ENCODE measurements at places on chromosomes 3 and 15. TPM values are rescaled to one million over a fixed set of nuclear protein-coding genes. Genes with fewer than 3 reads are reported as not detected.

DNA sequence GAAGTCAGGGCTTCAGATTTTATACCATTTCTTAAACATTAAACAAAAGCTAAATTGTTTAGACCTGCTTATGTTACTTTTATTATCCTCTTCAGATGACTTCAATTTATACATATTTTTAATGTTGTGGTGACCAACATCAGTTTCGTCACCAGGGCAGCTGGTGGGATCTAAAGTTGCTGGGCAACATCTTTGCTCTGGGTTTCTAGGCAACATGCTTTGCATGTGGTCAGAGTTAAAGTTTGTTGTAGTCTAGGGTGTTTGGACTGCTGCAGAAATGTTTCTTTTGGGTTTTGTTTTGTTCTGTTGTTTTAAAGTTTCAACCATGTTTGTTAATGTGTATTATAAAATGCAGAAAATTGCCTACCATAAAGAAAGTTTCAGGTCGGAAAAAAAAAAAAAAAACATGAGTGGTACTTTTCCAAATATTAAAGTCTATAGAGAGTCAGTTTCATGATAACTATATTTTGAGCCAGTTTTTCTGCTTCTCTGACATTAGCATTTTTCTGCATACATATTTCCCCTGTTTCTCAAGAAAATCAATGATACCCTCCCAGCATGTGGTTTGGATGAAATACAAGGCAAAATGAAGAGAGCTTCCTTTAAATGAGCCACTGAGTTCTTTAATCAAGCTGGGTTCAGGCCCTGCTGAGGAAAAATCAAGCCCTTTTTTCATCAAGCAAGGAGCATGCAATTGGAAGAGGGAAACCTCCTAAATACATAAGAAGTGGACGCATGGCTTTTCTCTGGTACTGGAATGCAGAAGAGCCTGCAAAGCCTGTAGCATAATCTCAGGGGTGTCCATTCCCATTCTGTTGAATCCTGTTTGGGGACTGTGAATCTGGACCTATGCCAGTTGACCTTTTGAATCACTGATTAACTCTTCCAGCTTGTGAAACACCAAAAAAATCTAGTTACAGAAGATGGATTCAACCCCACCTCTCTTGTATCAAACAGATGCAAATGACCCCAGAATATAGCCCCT lies 35.0 kb upstream of the VGLL3 start:
- DNase-seq: no peak

- DNase-seq: peak; percentile 45
Observed at GRCh38 chr3:71584394-71585011, 975 bp upstream of the FOXP1 start.

- no peak for DNase-seq
Observed at GRCh38 chr15:50110285-50110684, 8.7 kb downstream of the ATP8B4 start.

DNA sequence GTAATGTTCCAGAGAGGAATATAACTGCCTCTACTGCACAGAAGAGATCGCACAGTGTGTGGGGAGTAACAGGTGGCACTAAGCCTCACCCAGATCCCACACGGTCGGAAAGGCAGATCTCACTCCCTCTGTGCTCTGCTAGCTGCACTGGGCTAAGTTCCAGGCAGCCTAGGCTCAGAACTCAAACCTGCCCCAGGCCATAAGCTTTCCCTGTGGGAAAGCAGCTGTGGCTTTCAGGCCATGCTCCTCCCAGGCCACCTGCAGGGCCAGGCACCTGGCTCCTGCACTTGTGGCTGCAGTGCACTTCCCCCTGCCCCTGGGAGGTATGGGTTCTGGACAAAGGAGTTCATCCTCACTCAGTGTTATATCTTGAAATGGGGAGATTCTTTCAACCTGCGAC lies 27.5 kb downstream of the PCCB start:
- DNase-seq: peak; percentile 28

- DNase-seq: no peak
Observed at GRCh38 chr15:76140074-76140464, 80.3 kb downstream of the TMEM266 start.

- DNase-seq: no peak
Observed at GRCh38 chr3:187969581-187969950, 184.4 kb upstream of the LPP start.

DNA sequence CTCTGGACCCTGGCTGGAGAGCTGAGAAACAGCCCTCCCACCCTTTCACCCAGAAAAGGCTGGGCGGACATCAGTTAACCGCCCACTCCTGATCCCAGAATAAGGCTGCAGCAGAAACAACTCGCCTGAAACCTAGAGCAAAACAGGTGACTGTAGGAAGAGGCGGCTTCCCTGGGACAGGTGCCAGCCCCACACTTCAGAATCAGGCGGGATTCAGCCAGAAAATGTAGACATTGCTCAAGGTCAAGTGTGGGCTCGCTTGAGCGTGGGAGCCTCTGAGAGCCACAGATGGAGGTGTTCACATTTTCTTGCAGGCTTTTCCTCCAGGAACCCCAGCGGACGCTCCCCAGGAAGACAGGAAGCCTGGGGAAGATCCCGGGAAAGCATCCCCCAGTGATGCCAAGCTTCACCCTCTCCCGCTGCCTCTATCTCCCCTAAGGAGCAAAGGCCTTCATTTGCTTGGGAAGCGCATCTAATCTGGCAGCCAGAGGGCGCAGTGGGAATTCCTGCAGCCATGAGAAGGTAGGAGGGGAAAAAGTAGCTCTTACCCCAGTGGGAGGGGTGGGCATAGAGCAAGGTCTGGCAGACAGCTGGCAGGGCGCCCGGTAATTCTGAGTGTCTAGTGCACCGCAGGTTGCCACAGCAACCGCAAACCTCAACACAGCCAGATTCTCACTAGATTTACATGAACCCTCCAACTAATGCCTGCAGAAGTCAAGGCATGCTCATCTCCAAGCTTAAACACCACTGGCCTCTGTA lies 77.7 kb downstream of the OCA2 start:
- DNase-seq: peak; percentile 14

DNA sequence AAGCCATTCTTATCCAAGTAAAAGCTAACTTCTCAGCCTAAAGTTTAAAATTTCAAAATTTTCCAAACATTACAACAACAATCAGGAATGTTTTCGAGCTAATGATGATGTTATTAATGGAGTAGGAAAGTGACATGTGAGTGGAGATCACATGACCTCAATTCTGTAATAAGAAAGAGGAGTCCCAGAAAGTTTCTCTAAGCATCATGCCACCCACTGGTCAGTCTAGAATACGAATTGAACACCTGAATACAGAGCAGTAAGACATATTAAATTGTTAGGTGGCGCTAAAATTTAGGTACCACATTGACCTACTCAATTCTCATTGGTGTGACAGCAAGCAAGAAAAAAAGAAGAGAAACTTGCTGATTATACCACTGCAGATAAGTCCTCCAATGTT lies 163.9 kb downstream of the DCLK3 start:
- DNase-seq: no peak

GRCh38 chr15:98900356-98900755 lies 107.2 kb downstream of the PGPEP1L start:
- DNase-seq: no peak

DNA sequence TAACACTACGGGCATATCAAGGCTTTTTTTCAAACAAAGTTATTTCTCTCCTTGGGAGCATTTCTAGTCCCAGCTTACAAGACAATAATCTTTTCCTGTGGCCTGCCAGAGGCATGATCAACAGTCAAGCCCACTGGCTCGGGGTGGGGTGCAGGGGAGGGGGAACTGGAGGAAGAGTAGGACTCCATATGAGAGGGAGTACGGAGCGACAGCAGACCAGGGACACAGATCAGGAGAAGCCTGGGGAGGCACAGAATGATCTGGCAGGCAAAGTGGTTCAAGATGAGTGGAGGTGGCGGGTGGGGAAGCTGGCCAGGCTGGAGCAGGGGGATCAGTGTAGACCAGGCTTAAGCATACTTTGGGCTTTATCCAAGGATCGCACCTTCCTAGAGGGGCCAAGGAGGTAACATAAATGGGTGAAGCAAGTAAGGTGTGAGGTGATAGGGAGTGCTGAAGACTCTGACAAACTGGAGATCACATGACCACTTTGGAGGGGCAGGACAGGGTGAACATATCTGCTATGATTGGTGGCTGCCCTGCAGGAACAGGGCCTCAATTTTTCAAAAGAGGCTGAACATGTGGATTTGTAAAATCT lies 37.4 kb downstream of the KLF15 start:
- DNase-seq: no peak

GRCh38 chr3:53416530-53416929 lies 69.2 kb upstream of the DCP1A start:
- DNase-seq: no peak

GRCh38 chr15:80819001-80819400 lies 39.8 kb downstream of the CEMIP start:
- DNase-seq: no peak

- no peak for DNase-seq
Observed at GRCh38 chr15:25741256-25741580, 121.9 kb downstream of the ATP10A start.

GRCh38 chr3:185402561-185402960 lies 39.6 kb downstream of the MAP3K13 start:
- DNase-seq: peak; percentile 45

DNA sequence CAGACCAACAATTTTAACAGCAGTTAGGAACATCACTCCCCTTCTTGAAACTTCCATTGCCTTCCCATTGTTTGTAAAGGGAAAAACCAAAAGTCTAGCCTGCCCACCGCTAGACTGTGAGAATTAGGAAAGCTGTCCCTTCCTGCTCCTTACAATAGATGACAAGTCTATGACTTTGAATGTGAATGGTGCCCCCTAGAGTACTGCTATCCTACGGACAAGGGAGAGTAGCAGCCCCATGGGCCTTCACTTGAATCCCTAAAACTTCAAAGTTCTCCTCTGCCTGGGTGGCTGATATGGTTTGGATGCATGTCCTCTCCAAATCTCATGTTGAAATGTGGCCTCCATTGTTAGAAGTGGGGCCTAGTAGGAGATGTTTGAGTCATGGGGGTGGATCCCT lies 41.0 kb upstream of the FSIP1 start:
- no peak for DNase-seq

GRCh38 chr3:10950476-10951294 lies 41.9 kb upstream of the SLC6A1 start:
- peak; percentile 29 for DNase-seq

GRCh38 chr3:65305836-65306235 lies 618.0 kb upstream of the ADAMTS9 start:
- DNase-seq: no peak

DNA sequence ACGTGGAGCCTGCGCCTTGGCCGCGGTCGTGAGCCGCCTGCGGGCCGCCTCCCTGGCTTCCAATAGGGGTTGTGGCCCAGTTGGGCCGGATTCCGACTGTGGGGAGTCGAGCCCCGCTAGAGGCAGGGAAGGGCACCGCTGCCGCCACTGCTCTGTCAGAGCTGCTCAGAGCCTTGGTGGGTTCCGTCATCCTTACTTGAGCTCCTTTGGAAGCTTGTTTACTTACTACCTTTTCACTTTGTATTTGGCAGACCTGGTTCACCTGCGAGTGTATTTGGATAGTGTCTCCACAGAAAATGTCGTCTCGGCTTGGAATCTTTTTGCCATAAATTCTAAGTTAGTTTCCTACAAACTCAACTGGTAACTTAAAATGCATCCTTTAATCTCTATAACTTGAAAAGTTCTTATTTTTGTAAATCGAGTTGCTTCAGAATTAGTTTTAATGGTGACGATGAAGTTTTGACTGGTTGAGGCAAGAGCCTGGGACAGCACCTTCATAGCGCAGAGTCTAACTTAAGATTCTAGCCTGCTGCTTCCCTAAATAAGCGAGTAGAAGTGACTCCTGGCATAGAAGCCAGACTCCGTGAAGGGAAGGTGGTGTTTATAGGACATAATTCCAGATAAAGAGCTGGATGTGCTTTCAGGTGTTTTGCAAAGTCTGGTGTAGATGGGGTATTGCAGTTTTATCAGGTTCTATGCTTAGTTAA lies 800 bp downstream of the DAG1 start:
- DNase-seq: peak; percentile 23

GRCh38 chr15:45231864-45232562 lies 20.0 kb upstream of the SLC28A2 start:
- no peak for DNase-seq

DNA sequence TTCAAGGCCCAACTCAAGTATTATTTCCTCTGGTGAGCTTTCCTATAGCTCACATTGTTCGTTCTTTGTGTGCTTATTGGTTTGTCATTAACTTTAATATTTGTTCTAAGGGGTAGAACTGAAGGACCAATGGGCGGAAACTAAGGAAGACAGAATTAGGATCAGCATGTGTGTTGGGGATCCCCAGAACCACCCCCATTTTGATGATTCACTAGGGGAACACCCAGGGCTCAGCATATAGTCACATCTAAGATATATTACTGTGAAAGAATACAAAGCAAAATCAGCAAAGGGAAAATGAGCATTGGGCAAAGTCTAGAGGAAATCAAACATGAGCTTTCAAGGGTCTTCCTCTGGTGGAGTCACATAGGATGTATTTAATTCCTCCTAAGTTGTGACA lies 76.9 kb downstream of the TIMP4 start:
- no peak for DNase-seq

- no peak for DNase-seq
Observed at GRCh38 chr15:91017716-91018115, 4.7 kb downstream of the VPS33B start.

GRCh38 chr15:68411735-68412134 lies 20.2 kb downstream of the ITGA11 start:
- no peak for DNase-seq

GRCh38 chr3:136802481-136802996 lies 16.4 kb upstream of the SLC35G2 start:
- peak; percentile 55 for DNase-seq

DNA sequence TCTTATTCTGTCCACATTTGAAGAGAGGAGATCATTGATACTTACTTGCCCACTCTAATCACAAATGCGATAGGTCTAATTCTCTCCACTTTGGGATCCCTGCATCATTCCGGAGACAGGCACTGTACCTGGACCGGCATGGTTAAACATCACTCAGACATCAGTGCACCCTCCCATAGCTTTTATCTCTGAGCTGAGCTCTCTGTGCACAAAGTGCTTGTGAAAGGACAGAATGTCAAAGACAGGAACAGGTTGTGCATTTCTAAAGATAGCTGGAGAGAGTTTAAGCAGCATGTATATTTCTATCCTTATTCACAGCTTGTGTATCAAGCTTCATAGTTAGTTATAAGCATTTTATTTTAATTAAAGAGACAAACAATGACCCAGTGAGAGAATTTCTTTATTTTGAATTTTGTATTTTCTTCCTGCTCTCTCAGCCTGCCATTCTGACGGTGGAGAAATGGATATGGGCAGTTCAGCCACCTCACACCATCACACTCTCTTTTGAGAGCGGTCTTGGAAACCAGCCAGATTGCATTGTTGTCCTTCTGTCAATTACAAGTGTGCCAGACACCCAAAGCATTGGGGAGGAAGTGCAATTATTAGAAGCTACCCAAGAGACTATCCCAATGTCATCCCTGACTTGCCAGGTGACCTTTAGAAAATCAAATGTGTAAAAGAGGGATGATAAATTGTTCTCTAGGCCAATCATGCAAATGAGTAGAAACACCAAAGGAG lies 65.2 kb upstream of the CHL1 start:
- no peak for DNase-seq

SLC7A14 gene
- 0.04 TPM for total RNA-seq

TRH gene
- total RNA-seq: not detected

CHRNA7 gene
- 0.48 TPM for total RNA-seq

TRAT1 gene
- not detected for total RNA-seq

STARD5 gene
- 20.8 TPM for total RNA-seq

C2CD4A gene
- total RNA-seq: not detected

CPEB1 gene
- total RNA-seq: not detected

TGM4 gene
- 1.3 TPM for total RNA-seq

SLC22A13 gene
- total RNA-seq: 0.21 TPM

SLITRK3 gene
- not detected for total RNA-seq

DCBLD2 gene
- 397 TPM for total RNA-seq

MEF2A gene
- total RNA-seq: 17.0 TPM

GPR160 gene
- total RNA-seq: 0.10 TPM

SGO1 gene
- total RNA-seq: 18.9 TPM

ZNF662 gene
- 1.7 TPM for total RNA-seq

ZNF385D gene
- 1.7 TPM for total RNA-seq
